AG09319 (cell line): ENCODE measurements at places on chromosomes 7 and 10.

- no peak for DNase-seq
Measured at GRCh38 chr10:76491216-76491615, 1059.8 kb downstream of the LRMDA start.

- DNase-seq, result no peak
Measured at GRCh38 chr7:128705891-128706333, 33.2 kb upstream of the CALU start.

- DNase-seq, result no peak
Measured at GRCh38 chr7:134710854-134711624, 64.4 kb downstream of the BPGM start.

DNA sequence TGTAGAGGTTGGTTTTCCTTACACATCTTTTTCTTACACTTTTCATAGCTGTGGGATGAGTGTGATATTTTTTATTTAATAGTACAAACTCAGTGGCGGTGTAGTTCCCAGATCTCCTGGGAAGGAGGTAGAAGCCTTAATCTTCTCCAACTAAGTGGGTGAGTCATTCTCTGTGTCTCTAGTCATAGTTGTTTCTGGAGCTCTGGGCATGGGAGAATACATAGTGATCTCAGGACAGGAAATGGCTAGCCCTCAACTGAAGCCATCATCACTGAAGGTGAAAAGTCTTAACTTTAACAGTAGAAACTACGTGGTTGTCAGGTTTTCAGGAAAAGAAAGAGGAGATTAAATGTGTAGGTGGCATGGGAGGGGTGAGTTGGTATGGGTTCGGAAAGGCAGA is 319.4 kb upstream of the FZD8 start:
- DNase-seq, result no peak

GRCh38 chr7:55065079-55065478 is 46.3 kb downstream of the EGFR start:
- DNase-seq, result peak; percentile 91

GRCh38 chr10:131261890-131262475 is 49.5 kb downstream of the TCERG1L start:
- DNase-seq, result no peak

DNA sequence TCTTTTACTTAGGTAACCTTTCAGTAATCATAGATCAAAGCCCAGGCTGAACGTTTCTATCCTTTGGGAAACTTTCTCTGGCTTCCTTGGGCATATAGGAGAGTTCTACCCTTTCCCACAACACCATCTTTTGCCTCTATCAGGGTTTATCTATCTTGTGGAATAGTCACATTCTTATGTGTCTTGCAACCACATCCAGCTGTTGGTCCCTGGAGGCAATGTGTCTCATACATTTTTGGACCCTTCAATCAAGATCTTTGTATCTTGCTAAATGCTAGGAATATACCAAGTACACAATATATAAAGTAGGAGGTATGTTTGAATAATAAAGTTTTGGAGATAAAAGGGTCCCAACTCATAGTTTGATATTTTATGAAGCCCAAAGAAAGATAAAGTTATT is 121.7 kb downstream of the RNLS start:
- no peak for DNase-seq

DNA sequence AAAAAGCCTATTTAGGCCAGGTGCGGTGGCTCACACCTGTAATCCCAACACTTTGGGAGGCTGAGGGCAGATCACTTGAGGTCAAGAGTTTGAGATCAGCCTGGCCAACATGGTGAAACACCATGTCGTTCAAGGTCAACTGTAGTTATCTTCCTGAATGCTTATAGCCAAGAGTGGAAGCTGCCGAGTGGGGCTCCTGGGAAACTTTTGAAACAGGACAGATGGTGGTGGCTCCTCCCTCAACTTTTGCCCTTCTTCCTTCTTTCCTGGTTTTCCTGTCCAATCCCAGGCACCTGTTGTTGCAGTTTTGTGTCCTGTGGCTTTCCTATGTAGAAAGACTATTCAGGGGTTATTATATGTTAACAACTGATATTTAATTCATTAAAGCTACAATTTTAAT is 8.7 kb upstream of the PPIA start:
- DNase-seq, result no peak

DNA sequence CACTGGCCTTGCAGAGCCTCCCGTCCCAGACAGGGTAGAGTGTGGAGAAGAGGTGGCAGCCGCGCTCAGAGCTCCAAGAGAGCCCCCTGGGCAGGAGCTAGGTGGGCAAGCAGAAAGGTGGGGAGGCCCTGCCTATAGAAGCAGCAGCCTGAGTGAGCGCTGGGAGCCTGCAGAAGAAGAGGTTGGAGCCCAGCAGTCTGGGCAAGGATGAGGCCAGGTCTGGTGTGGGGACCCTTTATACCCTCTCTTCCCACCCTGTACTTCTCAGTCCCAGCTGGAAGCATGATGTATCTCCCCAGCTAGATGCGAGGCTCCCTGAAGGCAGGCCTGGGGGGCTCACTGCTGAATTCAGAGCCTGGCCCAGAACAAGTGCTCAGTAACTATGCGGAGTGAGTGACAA is 44.5 kb upstream of the ZMIZ1 start:
- no peak for DNase-seq

DNA sequence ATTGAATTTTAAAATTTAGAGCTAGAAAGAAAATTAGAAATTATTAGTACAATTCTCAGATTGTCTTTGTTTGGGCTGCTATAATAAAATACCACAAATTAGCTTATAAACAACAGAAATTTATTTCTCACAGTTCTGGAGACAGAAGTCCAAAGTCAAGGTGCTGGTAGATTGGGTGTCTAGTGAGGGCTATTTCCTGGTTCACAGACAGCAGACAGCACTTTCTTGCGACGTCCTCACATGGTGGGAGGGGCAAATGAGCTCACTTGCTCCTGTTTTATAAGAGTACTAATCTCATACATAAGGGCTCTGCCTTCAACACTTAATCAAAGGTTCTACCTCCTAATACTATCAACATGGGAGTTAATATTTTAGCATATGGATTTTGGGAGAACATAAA is 134.1 kb downstream of the MDFIC start:
- no peak for DNase-seq

- no peak for DNase-seq
Measured at GRCh38 chr7:9250876-9251275, 817.5 kb downstream of the NXPH1 start.

DNA sequence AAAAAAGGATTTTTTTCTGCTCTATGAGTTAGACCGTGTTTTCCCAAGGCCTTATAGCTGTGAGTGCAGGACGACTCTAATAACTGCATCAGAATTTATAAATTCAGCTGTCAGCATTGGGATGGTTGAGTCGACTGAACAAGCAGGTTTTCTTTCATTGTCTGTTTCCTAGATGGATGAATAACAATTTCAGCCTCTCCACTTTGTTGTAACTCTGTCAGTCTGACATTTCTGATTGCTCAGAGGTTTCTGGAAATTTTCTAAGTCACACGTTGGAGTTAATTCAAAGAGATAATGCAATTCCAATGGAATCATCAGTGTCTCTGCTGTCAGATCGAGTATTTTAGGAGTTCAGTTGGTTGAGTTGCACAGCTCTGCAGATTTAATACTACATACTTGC is 159.2 kb downstream of the CHN2 start:
- DNase-seq, result no peak

GRCh38 chr10:92914478-92915325 is 66.4 kb downstream of the EXOC6 start:
- DNase-seq, result peak; percentile 16

GRCh38 chr10:4649886-4650508 is 176.0 kb upstream of the AKR1E2 start:
- peak; percentile 36 for DNase-seq

DNA sequence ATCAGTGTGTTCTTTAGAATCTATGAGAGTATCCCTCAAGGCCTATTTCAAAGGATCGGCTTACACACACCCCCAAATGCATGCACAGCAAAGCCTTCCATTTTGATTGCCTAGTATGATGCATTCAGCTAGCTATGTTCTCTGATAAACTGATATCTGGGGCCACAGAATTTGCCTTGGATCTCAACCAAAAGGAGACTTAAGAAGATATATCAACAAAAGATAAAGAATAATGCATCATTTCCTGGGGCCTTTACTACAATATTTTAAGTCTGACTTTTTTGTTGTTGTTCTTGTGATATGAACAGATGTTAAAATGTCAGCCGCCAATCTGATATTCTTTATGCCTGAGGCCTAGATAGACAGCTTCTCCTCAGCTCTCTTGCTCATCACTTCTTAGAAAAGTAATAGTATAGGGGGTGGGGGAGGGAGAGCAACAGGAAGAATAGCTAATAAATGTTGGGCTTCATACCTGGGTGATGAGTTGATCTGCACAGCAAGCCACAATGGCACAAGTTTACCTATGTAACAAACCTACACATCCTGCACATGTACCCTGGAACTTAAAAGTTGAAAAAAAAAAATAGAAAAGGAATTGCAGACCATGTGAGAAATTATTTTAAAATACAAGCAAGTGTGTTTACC is 792.9 kb upstream of the GHITM start:
- DNase-seq, result no peak

GRCh38 chr7:2048006-2048405 is 184.7 kb downstream of the MAD1L1 start:
- no peak for DNase-seq

DNA sequence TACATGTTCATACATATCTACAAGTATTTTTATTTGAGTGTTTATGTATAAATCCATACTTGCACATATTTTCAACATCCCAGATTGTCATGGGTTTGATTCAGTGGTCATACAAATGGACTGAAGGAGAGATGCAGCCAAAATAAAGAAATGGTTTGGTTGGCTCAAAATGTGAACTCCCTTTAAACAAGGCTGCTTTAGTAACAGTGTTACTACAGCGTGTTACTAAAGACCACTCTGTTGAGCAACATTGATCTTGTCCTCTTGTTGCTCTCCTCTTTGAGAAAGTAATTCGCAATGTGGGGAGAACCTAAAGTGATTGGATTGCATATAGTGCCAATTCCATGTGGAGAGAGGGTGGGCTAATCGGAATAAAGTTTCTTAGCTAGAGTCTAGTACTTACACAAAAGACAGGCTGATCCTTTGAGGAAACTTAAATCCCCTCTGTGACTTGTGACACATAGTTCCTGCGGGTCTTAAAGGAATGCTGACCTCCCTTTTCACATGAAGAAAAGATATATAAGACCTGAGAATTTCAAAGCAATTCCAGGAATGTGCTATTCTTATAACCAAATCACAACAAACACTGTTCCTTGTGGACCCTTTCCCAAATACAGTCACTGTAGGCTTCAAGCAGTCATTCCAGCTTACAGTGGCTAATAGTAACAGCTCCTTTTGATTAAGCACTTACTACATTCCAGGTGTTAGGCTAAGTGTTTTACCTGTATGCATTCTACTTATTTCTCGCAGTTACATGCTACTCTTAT is 144.3 kb downstream of the FZD1 start:
- no peak for DNase-seq

DNA sequence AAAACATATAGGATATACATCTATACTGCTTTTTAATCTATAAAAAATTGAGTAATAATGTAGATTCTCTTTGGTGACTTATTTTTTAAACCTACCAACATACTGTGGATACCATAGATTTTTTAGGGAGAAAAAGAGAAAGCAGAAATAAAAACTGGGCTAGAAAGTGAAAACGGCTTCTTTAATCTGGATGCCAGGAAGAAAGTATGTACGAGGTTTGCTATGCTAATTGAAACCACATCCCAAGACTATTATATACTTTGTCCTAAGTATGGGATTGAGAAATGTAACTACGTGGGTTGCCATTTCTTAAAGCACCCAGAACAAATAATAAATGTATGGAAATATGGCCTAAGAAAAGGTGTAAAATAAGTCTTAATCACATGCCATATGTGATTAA is 129.0 kb upstream of the NFE2L3 start:
- DNase-seq, result no peak

- no peak for DNase-seq
Measured at GRCh38 chr10:28291881-28292297, 11.0 kb downstream of the MPP7 start.

GRCh38 chr10:71761105-71761511 is 12.2 kb downstream of the VSIR start:
- DNase-seq, result no peak

- DNase-seq, result no peak
Measured at GRCh38 chr10:34151931-34152330, 663.2 kb downstream of the PARD3 start.

DNA sequence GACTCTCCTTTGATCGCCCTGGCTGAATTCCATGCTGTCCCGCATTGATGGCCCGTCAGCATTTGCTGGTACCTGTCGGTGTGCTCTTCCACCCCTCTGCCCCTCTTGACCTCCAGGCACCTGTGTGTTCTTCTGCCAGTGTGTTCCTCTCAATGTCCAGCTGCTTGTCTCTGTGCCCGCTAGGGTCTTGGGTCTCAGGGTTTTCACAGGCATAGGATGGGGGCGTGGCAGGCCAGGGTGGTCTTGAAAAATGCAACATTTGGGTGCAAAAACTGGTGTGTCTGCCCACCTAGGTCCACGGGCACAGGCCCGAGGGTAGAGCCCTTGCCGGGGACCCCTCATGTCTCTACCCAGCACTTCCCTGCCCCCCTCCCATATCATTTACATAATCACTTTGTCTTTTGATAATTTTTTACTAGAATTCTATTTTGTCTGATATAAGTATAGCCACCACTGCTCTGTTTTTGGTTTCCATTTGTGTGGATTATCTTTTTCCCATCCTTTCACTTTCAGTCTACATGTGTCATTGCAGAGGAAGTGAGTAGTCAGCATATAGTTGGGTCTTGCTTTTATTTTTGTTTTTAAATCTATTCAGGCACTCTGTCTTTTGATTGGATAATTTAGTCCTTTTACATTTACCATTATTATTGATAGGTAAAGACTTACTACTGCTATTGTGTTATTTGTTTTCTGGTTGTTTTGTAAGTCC is 46.6 kb upstream of the ADRA2A start:
- no peak for DNase-seq
